A172 (cell line): ENCODE measurements at places on chromosomes 11 and 22.

GRCh38 chr22:42685941-42686653 is 34.6 kb downstream of the A4GALT start:
- DNase-seq = no peak

GRCh38 chr22:21707677-21708076 is 27.9 kb downstream of the YPEL1 start:
- DNase-seq = no peak

GRCh38 chr11:68041617-68042218 is 2.9 kb downstream of the TCIRG1 start:
- no peak for DNase-seq

DNA sequence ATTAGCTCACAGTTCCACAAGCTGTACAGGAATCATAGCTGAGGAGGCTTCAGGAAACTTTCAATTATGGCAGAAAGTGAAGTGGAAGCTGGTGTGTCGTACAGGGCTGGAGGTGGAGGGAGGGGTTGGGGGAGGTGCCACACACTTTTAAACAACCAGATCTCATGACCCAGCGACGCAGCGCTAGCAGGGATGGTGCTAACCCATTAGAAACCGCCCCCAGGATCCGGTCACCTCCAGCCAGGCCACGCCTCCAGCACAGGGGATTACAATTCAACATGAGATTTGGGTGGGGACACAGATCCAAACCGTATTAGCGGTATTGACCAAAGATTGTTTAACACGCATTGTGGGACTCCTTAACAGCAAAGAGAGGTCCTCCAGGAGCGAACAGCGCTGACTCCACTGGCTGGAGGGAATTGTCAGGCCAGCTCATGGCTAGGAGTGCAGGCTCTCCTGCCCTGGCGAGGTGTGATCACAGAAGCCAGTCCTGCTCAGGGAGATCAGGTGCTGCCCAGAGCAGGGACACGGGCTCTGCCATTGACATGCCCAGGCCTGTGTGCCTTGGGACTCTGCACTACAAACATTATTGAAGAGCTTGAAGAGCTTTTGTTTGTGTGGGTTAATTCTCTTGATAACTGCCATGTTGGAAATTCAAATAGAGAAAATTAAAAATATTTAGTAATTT is 215.3 kb downstream of the TBC1D22A start:
- DNase-seq = no peak

GRCh38 chr11:34405079-34405858 is 33.5 kb upstream of the CAT start:
- DNase-seq = peak; percentile 52
